Neural progenitor cell (in vitro differentiated cells): ENCODE measurements at places on chromosomes 1 and 21.

DNA sequence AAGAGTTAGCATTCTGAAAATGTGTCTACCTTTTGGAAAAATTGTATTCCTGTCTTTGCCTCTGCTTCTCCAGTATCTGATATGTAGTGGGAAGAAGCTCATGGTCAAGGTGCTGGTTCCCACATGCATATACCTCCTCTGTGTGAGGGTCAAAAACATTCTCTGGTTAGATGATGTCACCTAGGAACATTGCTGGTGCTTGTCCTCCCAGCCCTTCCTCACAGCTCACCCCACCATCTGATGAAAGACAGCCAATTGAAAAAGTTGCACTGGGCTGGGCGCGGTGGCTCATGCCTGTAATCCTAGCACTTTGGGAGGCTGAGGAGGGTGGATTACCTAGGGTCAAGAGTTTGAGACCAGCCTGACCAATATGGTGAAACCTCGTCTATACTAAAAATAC, 154.4 kb downstream of the NR5A2 start:
- DNase-seq: no peak

GRCh38 chr21:25561668-25562641, 45.3 kb downstream of the MRPL39 start:
- DNase-seq: peak; percentile 69

GRCh38 chr1:23743287-23744152, at the start of gene ELOA:
ELOA (plus strand) TSS chr1:23743471; CDS start chr1:23743504, 33 bp downstream.
- peak; percentile 91 for DNase-seq

DNA sequence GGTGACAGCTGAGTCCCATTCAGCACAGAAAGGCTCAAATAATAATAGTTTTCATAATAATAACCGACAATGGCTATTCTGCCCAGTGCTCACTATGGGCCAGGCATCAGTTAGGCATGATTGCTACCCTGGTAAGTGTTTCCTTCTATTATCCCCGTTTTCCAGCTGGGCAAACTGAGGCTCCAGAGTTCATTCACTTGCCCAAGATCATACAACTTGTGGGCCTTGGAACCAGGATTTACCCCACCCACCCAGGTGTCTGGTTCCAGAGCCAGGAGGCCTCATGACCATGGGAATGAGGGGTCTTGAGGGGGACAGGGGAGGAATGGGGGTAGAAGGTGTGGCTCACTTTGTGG, 518 bp downstream of the PLOD1 start:
- no peak for DNase-seq

DNA sequence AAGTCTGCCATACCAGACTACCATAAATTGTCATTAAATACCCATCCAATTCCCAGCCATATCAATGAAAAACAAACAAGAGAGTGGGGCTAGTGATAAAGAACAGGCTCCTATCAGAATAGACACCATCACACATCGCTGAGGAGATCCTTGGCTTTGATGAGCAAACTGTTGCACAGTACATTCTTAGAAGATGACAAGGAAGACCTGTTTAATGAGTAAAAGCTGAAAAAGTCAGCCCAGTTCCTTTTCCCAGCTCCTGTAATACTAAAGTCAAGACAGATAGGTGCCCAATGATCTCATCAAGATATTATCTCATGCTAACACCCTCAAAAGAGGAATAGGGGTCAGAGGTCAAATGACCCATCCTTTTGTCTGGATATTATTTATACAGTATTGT, 164.5 kb upstream of the COA6 start:
- DNase-seq: no peak
